ENCODE measurements at places on chromosomes 16 and 17.

DNA sequence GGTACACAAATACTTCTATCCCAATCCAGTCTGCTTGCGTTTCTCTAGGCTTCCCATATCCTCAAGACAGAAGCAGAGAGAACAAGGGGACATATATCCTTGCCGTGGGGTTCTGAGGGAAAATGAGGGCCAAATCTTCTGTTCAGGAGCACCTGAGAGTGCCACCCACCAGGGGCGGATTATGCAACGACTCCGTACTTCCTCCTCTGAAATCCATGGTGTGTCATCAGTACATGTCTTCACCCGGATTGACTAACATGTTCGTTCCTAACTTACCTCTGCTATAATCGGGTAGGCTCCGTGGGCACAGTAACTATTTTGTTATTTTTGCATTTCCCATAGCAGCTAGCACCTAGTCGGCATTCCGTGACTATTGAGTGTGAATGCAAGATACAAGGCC, 7.8 kb upstream of the ZNF200 start:
- no peak for DNase-seq

- DNase-seq: no peak
These were observed 20.0 kb upstream of the ZFHX3 start for GRCh38 chr16:73067671-73068540.

DNA sequence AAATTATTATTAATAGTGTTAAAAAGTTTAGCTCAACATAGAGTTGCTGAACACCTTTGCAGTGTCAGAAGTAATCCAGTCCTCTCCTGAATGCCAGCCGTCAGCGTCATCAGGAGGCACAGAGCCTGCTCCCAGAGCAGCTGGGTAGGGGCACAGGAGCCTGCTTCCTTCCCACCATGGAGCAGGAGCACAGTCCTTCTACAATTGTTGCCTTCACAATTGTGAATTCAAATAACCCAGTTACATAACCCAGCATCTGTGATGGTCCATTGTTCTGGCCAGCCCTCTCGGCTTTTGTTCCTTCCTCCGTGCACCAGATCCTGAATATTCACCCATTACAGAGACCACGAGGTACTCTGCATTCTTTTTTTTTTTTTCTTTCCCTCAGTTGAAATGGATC, 393.9 kb upstream of the MAF start:
- DNase-seq: no peak

GRCh38 chr17:63854709-63855108, 12.2 kb upstream of the SMARCD2 start:
- no peak for DNase-seq

GRCh38 chr16:12062343-12063003, 85.9 kb downstream of the SNX29 start:
- DNase-seq: no peak

DNA sequence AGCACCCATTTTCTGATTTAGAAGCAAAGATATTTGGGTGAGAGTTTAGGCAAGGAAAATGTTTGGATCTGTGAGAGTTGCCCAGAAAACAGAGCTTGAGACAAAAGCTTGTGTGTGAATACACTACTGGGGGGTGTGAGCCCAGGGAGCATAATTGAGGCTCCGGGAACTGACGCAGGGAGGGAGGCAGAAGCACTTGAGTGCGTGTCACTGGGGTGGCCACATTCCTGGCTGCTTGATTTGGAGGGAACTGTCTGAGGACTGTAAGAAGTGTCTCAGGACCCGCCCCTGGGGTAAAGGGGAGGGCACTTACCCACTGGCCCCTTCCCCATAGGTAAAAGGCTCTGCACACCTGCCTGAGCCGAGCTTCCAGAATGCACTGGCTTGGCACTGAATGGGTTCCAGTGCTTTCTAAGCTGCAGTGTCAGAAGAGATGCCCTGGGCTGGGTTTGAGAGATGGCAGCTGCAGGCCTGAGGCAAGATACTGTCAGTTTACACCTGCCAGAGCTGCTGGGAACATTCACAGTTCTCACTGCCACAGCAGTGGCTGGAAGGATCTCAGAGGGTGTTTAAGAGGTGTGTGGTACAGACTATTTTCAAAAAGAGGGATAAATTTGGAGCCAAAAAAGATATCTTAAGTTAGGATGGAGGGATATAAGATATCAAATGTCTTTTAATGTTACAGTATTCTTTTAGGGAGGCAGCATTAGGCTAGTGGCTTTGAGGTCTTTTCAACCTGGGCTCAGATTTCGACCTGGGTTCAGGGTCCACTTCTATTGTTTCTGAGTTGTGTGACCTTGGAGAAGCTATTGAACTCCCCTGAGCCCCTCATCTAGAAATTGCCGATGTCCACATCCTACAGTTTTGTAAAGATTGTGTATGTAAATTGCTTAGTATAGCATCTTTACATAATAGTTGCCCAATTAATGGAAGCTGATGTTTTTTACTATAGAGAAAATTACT, 6.9 kb upstream of the TEX2 start:
- no peak for DNase-seq

- DNase-seq: no peak
These were observed 16.8 kb upstream of the SUPT4H1 start for GRCh38 chr17:58368860-58369213.

DNA sequence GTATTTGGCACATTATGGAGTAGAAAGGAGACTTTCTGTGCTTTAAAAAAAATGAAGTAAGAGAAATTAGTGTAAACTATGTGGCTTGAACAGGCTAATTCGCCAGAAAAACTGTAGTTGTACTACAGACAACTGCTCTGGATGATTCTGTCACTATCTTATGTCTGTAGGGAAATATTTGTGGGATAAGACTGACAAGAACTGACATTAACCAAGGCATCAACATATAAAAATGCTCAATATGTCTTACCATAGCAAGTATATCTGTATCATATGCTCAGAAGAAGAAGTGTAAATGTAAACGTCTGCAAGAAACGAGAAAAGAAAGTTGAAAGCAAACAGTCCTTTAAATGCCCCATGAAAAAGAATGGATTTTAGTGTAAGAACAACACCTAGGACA, 1545.0 kb downstream of the CDH8 start:
- no peak for DNase-seq

DNA sequence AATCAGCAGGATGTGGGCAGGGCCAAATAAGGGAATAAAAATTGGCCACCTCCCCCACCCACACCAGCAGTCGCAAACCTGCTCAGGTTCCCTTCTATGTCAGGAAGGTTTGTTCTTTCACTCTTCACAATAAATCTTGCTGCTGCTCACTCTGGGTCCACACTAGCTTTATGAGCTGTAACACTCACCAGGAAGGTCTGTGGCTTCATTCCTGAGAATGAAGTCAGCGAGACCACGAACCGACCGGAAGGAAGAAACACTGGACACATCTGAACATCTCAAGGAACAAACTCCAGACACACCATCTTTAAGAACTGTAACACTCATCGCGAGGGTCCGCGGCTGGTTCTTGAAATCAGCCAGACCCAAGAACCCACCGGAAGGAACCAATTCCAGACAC, 115.5 kb upstream of the TBX2 start:
- DNase-seq: no peak

GRCh38 chr17:57270801-57271245, 14.5 kb downstream of the MSI2 start:
- no peak for DNase-seq

- no peak for DNase-seq
These were observed 30.1 kb upstream of the CPNE2 start for GRCh38 chr16:57062329-57062728.

DNA sequence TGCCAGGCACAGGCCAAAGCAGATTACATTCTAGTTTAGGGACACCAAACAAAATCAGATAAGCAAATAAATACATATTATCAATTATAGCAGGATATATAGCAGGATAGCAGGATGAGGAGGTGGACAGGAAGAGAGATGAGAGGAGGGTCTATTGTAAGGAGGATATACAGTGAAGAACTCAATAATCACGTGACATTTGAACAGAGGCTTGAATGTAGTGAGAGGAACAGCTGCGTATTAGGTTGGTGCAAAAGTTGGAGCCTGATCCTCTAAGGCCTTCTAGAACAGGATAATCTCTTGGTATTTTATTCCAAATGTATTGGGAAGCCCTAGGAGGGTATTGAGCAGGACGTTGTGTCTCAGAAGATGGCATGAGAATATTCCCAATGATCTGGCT, 136.7 kb downstream of the CYLD start:
- no peak for DNase-seq

- no peak for DNase-seq
These were observed 125.2 kb downstream of the RAP1GAP2 start for GRCh38 chr17:2921443-2921842.

DNA sequence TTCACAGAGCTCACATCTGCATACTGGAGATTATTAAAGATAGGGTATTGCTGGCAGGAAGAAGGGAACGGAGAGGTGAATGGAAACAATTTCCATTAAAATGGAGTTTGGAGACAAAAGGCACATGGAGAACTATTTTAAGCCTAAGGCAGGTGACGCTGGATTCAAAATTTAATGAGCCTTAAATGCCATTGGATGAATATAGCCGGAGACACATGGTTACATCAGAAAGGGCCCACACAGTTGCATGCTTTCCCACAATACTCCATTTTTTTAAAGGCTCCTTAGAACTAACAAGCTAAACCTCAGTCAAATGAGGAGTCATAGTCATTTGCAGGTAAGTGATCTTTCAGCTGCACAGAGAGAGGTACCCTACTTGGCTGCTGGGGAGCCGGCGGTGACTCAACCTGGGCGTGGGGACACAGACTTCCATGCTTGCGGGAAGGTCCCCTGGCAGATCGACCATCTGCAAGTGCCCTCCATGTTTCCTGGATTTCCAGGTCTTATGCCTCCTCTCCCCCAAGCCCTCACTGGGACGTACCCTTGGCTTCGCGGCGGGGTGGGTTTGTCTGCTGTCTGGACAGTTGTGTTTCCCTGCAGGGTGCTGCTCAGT, 259.2 kb downstream of the CBLN1 start:
- no peak for DNase-seq

DNA sequence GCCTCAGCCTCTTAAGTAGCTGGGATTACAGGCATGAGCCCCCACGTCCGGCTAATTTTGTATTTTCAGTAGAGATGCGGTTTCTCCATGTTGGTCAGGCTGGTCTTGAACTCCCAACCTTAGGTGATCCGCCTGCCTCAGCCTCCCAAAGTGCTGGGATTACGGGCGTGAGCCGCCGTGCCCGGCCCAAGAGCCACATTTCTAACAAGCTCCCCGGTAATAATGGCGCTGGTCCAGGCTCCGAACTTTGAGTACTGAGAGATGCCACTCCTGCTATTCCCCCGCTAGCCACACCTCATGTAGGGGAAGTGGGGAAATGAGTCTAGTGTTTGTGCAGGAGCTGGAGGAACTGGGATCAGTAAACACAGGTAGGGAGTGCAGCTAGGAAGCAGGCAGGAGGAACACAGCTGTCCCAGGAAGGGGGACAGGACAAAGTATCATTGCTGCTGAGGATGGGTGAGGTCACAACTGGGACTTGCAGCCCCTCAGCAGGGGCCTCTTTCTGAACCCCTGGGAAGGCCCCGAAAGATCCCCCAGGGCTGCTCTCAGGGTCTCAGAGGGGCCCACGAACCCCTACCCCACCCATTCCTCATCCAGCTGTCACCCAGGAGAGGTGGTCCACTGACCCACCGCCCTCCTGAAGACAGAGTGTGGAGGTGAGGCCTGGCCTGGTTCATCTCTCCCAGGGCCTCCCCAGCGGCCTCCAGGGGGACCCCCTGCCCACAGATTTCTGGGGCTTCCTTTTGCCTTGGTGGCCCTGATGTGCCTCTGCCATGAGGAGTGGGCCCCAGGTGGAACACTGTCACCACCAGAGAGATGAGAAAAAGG, 3.7 kb upstream of the KREMEN2 start:
- DNase-seq: no peak

DNA sequence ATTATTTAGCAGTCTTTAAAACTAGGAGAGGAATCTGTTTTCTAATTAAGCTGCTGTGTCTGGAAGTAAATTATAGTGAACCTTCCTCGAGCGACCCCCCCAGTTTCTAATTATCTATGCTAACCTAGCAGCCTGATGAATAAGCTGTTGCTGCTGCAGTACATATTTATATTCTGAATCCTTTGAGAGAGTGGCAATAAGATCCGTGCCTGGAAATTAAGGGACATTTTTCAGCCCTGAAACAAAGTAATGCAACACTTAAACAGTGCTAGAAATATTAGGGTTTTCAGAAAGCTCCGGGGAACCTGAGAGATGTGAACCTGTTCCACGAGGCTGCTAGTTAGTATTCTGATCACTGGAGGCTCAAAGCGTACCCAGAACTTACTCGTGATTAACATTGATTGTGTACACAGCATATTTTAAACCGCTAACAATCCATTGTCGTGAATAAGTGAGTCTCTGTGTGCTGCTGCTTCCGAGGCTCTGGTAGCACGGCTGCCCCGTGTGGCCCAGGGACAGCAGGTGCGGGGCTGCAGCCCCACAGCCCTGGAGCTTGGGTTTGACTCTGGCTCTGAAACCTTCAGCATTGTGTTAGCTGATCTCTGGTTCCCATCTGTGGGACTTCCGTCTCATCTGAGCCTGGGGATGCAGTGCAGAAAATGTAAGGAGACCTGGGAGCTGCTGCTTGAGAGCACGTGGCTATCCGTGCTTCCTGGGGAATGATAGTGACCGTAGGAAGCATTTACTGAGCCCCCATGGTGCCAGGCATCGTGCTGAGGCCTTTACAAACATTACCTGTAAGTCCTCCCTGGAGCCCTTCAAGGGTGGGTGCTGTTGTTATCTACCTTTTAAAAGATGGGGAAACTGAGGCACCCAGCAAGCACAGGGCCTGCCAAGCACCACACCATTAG, 190.9 kb upstream of the CHMP6 start:
- no peak for DNase-seq

- DNase-seq: no peak
These were observed 15.5 kb downstream of the ZNHIT3 start for GRCh38 chr17:36501963-36502362.

GRCh38 chr16:24119807-24120206, 136.3 kb upstream of the CACNG3 start:
- no peak for DNase-seq

DNA sequence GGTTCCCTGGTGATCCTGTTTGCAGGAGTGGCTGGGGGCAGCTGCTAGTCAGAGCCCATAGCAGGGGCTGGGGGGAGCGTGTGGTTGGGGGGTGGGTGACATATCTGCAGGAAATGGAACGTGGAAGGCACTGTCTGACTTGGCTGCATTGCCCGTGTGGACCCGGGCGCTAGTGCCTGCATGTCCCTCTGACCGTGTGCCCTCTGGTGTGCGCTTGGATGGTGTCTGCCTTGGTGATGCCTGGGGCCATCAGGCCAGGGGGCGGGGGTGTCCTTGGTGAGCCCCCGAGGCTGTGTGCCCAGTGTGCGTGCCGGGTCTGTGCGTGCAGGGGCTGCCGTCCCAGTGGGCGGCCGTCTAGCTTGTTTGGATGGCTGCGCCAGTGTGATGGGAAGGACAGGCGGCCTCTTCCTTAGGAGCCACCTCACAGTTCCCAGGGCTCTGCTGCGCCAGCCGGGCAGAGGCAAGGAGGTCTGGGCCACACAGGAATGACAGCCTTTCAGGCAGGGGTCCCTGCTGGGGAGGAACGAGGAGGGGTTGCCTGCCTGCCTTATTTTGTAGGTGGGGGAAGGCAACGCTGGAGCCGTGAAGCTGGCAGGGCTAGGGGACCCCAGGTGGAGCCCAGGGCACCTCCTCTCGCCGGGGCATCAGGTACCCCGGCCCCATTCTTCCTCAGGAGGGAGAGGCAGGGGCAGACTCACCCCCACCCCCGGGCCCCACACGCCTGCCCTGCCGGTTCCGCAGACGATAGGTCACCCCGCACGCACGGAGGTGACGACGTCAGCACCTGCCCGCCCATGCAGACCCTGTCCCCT, 693 bp downstream of the NDRG4 start:
- no peak for DNase-seq
